ENCODE measurements at places on chromosomes 7 and 10.
A peak's percentile ranks its signal among the peaks of the same experiment; 100 is the strongest.

DNA sequence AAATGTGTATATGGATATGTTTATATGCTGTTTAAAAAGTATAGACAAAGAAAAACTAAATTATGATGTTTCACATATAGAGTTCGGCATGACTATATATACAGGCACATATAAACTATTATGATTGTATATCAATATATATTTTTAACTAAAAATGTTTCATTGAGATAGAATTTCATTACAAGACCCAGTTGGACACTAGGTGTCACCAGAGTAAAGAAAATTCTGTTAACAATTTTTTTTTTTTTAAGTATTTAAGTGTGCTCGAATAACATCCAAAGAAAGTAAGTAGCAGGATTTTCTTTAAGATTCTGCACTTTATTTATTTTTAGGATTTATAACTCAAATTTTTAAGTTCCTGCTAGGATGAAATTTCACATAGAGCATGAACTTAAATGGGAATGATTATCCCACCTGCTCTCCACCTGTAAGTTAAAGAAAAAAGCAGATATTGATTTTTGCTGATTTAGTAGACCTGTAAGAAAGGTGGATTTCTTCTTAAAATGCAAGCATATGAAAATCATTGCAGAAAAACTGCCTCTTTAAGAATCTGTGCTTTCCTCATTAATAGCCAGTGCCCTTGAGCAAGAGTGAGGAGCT is 961.5 kb downstream of the PCDH15 start:
- DNase-seq = peak; percentile 24

DNA sequence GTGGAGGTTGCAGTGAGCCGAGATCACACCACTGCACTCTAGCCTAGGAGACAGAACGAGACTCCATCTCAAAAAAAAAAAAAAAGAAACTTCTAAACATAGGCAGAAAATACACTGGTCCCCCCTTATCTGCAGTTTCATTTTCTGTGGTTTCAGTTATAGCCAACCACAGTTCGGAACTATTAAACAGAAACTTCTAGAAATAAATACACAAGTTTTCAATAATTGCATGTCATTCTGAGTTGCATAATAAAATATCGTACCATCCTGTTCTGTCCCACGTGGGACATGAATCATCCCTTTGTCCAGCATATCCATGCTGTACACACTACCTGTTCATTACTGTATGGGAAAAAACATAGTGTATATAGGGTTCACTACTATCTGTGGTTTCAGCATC is 8.0 kb downstream of the XRCC2 start:
- no peak for DNase-seq

DNA sequence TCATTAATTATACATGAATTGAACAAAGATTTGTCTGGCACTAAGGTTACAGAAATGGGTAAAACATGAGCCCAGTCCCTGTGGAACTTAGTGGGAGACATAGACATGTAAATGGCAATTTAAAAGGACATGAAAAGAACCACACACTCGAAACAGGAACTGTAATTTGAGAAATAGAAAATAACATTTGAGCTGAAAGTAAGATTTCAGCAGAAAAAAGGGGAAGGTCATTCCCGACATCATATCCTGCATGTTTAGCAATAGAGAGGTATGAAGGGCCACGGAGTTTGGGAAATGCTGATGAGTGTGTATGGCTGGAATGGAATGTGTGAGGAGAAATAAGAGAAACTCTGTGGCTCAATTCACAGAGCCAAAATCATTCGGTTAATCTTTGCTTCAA is 175.4 kb upstream of the AHR start:
- DNase-seq = peak; percentile 78

DNA sequence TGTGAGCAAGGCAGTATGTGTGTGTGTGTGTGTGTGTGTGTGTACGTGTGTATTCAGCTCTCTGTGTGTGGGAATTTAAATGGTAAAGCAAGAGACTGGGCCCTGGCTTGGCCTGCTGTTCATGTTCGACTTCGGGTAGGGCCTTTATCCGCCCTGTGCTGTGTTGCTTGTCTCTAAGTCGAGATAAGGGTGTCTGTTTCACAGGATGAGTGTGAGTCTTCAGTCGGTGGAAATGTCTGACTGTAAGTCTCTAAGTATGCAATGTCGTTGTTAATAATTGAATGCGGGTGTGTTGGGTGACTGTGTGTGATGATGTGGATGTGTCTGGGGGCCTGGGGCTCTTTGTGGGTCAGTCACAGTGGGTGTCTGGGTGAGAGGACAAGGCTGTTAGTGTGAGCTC is 34.8 kb downstream of the HIF1AN start:
- DNase-seq = no peak

DNA sequence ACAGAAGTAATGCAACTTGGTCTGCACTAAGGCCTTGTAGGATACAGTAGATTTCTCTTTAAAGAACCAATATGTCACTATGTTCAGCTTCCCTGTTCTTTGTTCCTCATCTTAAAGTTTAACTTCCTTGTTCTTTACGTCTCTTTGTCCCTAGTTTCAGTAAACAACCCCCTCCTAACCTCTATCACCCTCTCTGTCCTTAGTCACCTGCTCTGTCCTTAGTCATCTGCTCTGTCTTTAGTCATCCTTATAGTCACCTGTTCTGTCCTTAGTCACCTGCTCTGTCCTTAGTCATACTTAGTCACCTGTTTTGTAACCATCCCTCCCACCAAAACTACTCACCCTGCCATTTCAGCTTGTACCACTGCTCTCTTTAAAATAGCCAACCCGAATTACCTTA is 144.6 kb upstream of the TMEM106B start:
- peak; percentile 75 for DNase-seq

DNA sequence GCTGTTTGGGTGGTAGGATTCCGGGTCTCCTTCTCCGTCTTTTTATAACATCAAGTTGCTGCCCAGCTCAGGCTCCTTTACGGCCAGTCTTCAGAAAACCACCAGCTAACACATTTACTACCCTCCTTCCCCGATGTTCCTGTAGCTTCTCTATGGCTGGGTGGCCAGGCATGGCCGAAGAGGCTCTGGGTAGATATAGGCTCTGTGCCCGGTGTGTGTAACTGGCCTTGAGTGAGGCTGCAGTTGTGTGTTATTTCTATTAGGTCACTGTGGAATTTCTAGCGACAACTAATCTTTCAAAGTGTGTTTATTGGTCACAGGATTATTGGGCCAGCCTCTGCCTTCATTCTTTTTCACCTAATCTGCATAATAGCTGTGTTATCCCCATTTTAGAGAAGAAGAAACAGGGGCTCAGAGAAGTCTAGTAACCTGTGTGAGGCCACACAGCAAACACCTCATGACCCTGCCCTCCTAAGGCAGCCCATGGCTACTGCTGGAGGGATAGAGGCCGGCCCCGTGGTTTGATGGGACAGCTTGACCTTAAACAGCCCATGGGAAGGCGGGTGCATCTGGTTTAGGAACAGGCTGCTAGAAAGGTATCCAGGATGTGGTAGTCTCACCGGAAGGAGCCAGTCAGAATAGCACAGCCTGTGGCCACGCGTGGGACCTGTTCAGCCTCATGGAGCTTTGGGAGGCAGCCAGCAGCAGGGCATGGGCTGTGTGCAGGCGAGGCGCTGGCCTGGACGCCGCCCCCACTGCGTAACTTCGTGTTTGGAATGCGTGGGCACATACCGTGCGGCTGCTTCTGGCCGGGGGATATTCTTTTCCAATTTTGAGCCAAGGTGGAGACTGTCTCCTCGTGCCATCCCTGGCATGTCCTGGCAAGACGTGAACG is 29.7 kb downstream of the HTRA1 start:
- DNase-seq = no peak

DNA sequence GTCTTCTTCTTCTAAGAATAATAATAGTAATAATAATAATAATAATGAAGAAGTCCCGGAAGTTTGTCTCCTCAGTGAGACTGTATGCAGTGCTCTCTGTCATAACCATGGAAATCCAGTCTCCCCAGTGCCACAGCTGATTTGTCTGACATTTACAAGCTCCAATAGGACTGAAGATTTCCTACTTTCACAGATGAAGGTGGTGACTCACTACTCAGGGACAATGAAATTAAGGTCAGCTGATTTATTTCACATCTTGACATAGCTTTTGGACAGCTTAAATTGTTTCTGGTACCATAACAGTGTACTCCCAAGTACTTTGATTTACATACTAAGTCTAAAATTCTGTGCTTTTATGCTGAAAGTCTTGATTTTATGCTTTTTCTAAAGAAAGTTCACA is 6.9 kb downstream of the CELF2 start:
- DNase-seq = no peak

- no peak for DNase-seq
Measured at GRCh38 chr7:96657347-96658021, 52.2 kb downstream of the SEM1 start.

DNA sequence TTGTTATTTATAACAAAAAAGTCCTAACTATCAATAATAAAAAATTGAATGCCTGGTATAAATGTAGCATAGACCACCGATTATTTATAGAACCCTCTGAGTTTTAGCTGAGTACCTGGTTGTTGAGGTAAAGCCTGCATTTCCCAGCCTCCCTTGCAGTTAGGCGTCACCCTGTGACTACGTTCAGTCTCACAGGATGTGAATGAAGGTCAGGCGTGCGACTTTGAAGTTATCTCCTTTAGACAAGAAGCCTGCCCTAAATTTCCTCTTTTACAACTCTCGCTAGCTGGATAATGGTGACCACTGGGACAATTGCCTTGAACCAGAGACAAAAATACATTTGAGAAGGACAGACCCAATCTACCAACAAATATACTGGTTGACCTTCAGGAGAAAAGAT is 67.5 kb upstream of the TES start:
- no peak for DNase-seq

GRCh38 chr10:93594518-93594917 is 6.5 kb downstream of the RBP4 start:
- no peak for DNase-seq

- DNase-seq = no peak
Measured at GRCh38 chr10:114220281-114220680, 18.8 kb upstream of the VWA2 start.

- no peak for DNase-seq
Measured at GRCh38 chr7:125606671-125607070, 677.0 kb upstream of the POT1 start.

DNA sequence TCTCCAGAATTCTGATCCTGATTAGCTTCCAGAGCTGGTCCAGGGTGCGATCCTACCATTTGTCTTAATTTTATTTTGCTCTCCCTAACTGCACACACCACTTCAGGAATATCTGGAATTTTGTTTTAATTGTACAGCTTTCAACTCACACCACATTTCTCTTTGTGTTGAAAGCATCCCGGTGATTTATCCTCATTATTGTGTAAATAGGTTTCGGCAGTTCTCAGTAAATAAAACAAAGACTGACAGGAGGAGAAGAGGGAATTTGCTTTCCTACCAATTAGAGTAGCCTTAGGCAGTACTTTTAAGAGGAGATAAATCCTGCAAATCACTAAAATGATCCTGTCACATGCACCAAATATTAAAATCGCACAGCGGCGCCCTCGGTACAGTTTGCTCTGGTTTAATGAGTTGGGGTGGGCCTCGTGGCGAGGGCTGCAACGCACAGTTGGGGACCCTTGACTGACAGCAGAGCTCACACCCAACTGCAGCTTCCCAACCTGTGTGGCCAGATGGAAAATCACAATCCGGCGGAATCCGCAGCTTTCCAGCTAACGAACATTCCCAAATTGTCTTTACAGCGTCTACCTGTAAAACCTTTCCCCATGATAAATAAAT is 62.6 kb downstream of the EBF3 start:
- no peak for DNase-seq

- DNase-seq = no peak
Measured at GRCh38 chr7:116041615-116042014, 11.1 kb upstream of the TFEC start.

- no peak for DNase-seq
Measured at GRCh38 chr10:131872011-131872826, 28.6 kb upstream of the PPP2R2D start.

DNA sequence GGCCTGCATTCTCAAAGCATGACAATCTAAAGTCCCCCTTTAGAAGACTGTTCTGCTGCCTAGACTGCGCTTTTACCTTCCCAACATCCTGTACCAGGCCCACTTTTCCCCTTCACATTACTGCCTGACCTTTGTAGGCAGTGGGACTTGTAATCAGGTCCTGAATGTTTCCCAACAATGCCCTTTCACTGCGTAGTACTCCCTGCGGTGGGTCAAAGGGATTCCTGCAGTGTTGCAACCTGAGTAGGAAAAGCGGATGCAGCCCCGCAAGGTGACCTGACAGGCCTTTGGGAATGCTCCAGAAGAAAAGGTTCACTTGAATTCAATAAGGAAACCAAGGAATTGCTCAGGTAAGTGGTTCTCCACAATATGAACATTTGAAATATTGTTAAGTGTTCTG is 4.9 kb upstream of the TCAF1 start:
- no peak for DNase-seq

DNA sequence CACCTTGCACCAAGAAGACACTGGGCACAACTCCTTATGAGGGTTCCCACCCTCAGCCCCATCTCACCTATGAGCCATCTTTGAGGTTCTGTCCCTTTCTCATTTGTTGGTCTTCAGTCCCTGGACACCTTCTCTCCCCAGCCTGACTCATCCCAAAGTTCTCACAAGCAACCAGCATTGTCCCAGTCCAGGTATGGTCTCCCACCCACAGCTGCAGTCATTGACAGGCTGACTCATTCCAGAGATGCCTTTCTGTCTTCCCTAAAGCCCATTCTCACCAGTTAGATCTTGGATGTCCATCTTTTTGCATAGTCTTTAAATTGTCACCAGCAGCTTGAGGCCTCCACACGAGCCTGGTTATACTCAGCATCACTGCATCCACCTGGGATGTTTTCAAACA is 26.7 kb upstream of the BMPR1A start:
- no peak for DNase-seq

DNA sequence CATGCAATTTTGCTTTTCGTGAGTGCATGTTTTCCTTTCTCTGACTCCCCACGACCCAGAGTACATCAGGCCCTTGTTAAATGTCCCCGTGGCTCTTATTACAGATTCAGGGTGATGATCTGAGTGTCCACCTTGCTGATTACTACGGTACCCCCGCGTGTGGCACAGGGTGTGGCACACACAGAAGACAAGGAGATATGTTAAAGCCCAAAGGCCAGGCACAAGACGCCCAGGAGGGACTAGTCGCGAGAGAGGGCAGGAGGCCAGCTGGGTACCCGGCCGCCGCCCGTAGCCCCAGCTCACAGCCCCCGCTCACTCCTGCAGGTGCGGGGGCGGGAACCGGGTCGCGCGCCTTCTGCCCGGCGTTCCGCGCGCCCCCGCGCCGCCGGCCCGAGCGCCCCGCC is 281 bp upstream of the EXOC6 start:
- no peak for DNase-seq

GRCh38 chr10:5742116-5742515 is 57.5 kb downstream of the TASOR2 start:
- DNase-seq = no peak

DNA sequence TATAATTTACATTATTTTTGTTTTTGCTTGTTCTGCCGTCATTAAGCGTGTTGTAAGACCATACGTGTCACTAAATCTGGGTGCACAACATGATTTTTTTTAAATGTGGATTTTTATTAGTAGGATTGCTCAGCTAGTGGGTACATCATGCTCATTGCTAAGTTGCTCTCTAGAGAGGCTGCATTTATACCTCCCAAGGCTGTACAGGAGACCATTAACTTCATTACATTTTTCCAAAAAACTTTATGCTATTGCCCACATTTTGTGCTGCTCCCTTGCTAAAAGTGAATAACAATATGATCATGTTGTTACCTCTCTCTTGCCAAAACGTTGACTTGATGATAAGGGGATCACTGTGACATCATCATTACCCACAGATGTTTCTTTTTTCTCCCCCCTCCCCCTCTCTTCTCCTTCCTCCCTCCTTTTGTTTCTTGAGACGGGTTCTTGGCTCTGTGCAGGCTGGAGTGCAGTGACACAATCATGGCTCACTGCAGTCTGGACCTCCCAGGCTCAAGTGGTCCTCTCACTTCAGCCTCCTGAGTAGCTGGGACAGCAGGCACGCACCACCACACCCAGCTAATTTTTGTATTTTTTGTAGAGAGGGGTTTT is 65.1 kb downstream of the BMPR1A start:
- peak; percentile 33 for DNase-seq
